ENCODE measurements at places on chromosomes 3 and 15.

DNA sequence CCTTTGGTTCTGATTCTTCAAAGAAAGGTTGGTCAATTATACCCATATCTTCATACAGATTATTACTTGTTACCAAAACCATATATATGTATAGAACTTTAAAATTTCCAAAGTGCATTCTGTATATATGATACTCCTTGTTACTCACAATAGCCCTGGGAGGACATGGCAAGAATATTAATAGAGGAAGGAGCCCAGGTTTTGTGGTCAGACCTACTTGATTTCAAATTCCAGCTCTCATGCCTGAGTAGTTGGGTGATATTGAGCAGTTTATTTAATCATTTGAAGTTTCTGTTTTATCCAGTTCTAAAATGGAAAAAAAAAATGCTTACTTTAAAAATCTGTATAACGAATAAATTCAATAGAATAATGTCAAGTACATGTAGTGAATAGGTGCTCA, 2.5 kb downstream of the IL1RAP start:
- DNase-seq, result no peak

GRCh38 chr3:107239703-107240102, 137.5 kb upstream of the CCDC54 start:
- DNase-seq, result no peak

GRCh38 chr3:73789825-73790444, 165.2 kb upstream of the PDZRN3 start:
- DNase-seq, result no peak

DNA sequence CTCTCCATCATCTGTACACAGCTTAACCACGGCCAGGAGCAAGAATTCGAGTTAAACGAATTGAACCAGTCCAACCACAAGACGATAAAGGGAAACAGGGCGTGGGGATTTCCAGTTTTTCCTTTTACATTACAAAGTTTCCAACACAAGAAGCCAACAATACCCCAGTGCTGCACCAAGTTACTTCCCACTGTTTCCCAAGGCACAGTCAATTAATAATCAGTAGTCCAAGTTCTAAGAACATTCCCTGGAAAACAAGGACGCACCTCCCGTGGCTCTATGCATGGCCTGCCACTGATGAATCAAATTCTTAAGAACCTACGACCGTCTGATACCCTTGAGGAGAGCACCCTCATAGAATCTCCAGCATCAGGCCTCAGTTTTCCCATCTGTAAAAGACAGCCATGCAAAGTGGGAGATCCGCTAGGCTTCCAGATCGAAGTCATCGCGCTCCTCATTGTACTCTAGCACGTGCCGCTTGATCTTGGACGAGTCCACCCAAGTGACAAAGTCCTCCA, 774 bp downstream of the IMP3 start:
- no peak for DNase-seq

GRCh38 chr3:112379020-112379690, 46.2 kb downstream of the CD200 start:
- no peak for DNase-seq

DNA sequence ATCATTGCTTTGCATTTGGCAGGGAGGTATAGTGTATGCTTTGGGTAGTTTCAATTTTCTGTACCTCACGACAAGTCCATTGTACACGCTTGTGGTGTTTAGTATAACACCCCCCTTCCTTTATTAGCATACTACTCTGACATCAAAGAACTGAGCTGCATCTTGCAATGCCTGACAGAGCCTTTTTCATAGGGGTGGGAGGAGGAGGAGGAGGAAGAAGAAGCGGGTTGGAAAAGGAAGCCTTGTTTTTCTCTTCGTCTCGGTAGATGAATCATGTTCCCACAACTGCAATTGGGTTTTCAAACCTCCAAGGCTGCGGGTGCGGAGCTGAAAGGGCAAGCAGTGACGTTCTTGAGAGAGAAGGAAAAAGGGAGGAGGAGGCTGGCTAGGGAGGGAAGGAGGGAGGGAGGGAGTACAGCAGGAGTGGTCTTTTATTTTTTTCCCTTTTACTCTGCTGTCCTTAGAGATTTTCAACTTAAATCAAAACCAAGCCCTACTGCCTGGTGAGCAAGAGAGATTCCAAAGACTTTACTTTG, 175.7 kb downstream of the KLHL25 start:
- DNase-seq, result no peak

Measured in SK-N-MC (cell line).